ENCODE measurements at places on chromosomes 11 and 22.

GRCh38 chr11:66978229-66978628 is 3.1 kb downstream of the C11orf86 start:
- DNase-seq = no peak

- DNase-seq = no peak
These were observed 508.4 kb upstream of the LUZP2 start for GRCh38 chr11:23988381-23989006.

GRCh38 chr11:57224537-57224936 is 12.5 kb downstream of the APLNR start:
- no peak for DNase-seq

DNA sequence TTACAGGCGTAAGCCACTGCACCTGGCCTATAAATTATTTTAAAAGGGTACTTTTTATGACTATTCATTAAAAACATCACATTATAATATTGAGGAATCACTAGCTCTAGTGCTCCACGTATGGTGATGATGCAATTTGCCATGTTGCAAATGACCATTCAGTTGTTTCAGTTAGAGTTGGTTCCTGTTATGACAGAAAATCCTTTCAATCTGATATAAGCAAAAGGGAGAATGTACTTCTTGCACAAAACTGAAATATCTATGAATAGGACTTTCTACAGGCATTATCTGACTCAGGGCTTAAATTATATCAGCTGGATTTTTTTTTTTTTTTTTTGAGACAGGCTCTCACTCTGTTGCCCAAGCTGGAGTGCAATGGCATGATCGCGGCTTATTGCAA is 45.6 kb upstream of the RRM1 start:
- DNase-seq = no peak

DNA sequence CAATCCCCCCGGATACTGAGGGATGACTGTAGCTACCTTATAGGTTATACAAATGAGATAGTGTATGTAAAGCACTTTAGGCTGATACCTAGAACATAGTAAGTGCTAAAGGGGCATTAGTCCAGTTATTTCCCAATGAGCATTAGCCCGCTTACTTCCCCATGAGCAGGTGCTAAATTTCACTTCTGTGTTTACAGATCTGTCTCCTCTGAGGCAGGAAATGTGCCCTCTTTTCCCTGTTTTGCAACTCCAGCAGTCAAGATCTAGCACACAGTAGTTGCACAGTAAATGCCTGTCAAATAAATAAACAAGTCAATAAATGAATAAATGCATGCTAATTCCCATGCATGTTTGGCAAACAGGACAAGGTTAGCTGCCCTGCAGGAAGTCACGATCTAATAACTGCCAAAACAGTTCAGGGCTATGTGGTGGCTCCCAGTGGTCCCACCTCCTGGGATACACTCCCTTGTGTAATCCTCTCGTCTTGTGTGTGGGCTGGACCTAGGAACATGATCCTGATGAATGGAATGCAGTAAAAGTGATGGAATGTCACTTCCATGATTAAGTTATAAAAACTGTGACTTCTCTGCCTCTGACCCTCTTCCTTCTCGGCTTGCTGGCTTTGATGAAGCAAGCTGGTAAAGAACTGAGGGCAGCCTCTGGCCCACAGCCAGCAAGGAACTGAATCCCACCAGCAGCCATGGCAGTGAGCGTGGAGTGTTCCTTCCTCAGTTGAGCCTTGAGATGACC is 459.0 kb downstream of the SOX6 start:
- DNase-seq = no peak

GRCh38 chr22:50089682-50090411 is at the start of gene MOV10L1:
MOV10L1 (plus strand) TSS chr22:50090006; CDS start chr22:50090089, 83 bp downstream.
- no peak for DNase-seq

DNA sequence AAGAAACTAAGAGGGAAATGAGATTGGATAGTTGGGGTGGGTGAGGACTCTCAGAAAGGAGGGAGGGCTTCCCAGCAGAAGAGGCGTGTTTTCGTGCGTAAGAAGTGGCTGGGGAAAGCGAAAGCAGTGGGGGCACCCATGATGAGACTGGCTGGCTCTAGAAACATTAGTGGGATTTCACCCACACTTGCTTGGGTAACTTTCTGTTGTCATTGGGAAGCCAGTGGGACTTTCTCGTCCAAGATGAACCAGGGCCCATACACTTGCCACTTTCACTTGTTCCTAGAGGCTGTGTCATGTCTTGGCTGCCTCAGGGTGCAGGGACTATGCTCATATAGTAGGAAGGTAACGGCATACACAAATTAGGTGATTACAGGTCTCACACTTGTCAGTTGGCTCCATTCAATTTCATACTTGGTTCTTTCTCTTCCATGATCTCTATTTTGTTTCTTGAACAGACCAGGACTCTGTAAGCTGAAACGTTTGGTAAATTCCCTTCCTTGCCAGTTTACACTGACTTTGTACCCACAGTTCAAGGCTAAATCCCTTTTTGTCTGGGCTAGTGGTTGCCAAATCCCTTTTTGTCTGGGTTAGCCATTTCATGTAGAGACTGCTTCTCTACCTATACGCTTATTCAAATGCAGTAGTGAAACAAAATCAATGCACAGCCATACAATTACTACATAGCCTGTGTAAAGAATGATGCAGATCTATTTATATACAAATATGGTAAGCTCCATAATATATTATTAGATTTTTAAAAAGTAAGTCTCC is 42.0 kb upstream of the CXCR5 start:
- no peak for DNase-seq

Measured in globus pallidus (tissue), 1 donor.